ENCODE measurements at places on chromosomes 1 and 21.

- DNase-seq = no peak
Observed at GRCh38 chr21:35748678-35749314, 311.5 kb downstream of the SETD4 start.

DNA sequence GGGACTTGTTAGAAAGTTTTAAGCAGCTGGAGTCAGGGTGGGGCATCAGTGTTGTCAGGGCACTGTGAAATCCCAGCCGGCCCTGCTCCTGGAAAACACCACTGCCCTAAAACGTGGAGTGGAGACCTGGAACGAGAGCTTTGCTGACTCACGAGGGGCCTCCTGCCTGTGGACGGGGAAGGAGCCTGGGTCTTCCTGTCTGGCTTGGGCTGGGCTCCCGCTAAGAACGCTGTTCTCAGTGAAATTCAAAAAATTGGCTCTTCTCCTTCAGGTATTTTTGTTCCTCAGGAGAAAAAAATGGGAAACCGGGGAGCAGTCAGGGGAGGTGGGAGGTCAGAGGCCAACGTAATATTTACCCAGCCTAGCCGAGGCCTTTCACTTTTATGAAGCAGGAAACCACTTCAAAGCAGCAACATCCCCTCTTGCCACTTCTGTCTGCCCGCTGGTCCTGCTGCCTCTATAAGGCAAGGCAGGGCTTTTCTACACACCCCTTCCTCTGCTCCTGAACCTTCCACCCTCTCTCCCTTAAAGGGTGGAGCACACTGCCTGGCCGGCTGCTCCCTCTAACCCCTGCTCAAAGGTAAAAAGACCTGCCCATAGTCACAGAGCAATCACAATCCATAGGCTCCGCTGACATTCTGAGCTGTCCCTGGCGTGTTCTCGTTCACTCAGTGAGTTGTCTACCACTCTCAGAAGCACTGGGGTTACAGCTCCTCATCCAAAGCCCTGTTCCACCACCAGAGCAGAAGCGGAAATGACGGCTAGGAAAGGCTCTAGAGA, 8.0 kb downstream of the PLXNA2 start:
- DNase-seq = no peak

GRCh38 chr1:201602413-201603265, 63.7 kb downstream of the NAV1 start:
- DNase-seq = no peak

DNA sequence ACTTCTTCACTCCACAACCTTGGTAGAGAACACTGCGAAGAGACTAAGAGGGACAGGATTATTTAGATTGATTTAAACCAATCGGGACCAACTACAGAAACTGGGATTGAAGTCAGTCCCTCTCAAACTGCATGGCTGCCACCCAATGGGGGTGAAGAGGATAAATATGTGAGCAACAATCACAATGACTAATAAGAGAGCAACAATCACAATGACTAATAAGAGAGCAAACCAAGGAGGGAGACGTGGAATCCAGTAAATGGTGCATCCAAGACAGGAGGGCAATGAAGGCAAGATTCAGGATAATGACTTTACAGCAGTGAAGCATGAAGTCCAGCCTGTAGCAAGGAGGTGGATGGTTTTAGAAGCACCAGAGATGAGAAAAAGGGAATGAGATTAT, 322.8 kb downstream of the TTLL7 start:
- DNase-seq = no peak

DNA sequence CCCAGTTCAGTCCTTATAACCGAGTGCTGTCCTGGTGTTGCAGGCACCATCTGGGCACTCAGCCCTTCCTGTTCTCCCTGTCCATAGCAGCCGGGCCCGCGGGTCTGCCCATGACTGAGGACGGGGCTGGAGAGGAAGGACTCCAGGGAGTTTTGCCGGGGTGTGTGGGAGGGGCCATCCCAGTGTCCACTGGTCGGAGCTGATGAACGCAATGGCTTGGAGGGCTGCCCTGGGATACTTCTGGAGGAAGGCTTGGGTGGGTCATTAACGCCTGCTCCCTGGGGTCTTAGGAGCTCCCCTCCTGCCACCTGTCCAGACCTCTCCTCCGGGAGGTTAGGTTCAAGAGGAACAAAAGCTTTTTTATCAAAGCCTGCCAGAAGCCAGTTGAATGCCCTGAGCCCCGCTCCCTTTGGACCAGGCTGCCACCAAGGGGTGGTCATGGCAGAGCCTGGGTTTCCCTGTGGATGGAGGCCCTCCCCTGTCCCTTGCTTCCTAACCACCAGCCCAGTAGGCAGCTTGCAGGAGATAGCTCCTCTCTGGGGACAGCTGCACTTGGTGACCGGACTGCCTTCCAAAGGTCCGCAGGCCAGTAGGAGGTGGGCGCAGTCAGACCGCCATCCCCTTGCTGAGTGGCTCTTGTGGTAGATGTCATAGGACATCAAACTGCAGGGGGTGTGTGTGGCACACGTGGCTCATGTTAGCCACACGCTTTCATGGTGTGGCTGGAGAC, 61.3 kb downstream of the TRIM11 start:
- DNase-seq = no peak

DNA sequence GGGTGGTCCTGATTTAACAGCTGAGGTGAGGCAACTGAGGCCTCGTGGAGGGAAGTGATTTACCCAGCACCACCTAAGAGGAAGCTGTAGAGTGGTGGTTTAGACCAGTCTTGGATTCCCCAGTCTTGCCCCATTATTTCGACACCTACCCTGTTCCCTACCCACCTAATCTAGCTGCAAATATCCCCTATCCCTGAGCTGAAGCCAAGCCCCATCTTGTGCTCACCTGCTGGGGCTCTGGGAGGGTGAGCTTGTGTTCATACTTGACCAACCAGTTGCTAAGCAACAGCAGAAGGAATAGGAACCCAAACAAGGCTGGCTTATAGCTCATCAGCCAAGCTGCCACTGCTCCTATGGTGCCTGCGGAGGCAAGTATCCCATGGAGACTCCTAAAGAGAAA, 2.0 kb downstream of the TEX46 start:
- DNase-seq = peak; percentile 93

GRCh38 chr1:181206513-181206912, 118.0 kb downstream of the IER5 start:
- no peak for DNase-seq

DNA sequence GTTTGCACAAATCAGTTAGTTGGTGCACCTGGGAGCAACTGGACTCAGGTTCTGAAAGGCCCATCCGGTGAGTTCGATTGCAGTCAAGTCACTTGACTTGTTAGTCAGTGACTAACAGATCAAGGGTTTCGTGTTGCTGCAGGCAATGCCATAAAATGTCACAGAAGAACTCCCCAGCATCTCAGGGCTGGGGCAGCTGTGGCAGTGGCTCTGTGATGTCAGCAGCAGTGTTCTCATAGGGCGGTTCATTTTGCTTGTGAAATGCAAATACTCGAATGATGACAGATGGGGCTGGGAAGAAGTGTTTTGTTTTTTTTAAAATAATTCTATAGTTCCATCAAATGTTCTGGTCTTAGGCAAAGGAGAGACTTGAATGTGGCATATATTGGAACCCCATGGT, 287.8 kb downstream of the LMX1A start:
- DNase-seq = peak; percentile 35

- no peak for DNase-seq
Observed at GRCh38 chr1:236214761-236215160, 67.0 kb downstream of the ERO1B start.

- DNase-seq = no peak
Observed at GRCh38 chr21:39050841-39051587, 132.2 kb downstream of the PSMG1 start.

GRCh38 chr21:43340491-43341377, 86.2 kb downstream of the SIK1 start:
- no peak for DNase-seq

GRCh38 chr1:203743091-203743571, 21.9 kb upstream of the LAX1 start:
- DNase-seq = no peak
